Brain microvascular endothelial cell (primary cell): ENCODE measurements at places on chromosomes 6 and 20.

- DNase-seq = peak; percentile 46
Observed at GRCh38 chr20:44901974-44902373, 7.9 kb upstream of the PABPC1L start.

GRCh38 chr20:16004108-16004854 lies 569.0 kb downstream of the KIF16B start:
- no peak for DNase-seq

GRCh38 chr20:20480689-20481088 lies 112.8 kb downstream of the INSM1 start:
- peak; percentile 38 for DNase-seq

DNA sequence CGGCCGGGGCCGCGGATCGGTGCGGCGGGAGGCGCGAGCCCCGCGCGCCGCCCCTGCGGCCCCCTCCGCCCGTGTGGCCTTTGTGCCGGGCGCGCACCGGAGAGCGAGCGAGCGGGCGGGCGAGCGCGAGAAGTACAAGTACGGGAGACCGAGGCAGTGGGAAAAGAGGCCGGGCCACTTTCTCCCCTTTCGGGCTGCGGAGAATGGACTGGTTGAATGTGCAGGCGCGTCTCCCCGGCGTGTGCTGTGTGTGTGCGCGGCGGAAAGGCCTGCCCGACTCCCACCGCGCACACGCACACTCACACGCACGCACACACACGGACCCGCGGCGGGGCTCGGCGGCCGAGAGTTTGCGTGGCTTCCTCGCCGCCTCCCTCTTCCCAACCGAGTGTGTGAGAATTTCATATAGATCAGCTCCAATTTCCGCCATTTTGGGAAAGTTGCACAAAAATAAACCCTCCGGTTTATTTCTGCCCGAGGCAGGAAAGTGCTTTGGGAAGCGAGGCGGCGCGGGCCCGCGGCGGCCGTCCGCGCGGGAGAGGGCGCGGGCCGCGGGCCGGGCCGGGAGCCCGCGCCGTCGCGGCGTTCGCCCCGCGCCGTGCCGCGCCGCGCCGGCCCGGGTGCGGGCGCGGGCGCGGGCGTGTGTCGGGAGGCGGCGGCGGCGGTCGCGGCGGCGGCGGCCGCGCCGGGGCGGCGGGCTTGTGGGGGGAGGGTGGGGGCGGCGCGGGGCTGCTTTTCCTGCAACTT lies 1.1 kb downstream of the L3MBTL3 start:
- no peak for DNase-seq

DNA sequence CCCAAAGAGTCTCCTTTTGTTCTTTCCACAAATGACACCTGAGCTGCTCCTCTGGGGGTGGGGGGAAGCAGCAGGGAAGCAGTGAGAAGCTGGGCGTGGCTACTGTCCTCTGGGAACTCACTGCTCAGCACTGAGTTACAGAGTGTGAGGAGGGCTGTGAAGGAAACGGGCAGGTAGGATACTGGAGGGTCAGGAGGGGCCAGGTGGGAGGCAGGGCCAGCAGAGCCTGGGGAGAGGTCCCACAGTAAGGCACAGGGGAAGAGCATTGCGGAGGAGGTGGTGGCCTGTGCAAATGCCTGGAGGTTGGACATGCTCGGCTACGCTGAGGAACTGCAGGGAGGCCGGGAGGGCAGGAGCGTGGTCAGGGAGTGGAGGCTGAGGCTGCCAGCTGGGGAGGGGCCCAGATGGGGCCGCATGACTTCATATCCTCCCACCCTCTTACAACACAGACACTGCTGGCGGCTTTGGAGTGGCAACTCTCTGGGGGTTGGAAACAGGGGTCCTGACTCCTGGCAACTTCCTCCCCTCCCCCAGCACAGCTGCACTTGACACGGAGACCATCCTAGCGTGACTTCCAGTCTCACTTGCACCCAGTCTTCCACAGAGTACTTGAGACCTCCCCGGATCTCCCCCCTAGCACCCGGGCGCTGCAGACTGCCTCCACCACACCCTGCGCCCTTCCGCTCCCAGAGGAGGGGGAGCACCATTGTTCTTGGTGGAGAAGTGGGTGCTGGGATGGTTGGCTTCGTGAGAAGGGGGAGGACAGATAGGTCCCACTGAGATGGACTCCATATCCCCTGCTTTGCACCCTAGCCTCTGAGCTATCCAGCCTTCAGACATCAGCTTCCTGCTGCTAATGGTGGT lies 34.2 kb downstream of the RBM38 start:
- no peak for DNase-seq

DNA sequence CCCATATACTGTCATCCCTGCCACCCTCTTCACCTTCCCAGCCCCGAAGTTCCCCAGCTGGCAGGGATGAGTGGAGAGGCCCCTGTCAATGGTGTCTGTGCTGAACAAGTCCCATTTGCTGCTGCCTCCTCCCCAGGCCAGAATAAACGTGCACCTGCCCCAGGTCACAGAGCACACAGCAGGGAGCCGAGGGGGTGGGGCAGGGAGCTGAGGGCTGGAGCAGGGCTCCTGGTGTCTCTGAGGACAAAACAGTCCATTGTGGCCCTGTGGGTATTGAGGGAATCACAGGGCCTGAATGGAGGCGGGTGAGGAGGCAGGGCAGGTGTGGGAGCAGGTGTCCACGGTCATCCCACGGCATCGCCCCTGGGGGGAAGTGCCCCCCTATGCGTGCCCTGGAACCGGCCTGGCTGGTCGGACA lies 55.8 kb downstream of the SNAI1 start:
- DNase-seq = no peak

DNA sequence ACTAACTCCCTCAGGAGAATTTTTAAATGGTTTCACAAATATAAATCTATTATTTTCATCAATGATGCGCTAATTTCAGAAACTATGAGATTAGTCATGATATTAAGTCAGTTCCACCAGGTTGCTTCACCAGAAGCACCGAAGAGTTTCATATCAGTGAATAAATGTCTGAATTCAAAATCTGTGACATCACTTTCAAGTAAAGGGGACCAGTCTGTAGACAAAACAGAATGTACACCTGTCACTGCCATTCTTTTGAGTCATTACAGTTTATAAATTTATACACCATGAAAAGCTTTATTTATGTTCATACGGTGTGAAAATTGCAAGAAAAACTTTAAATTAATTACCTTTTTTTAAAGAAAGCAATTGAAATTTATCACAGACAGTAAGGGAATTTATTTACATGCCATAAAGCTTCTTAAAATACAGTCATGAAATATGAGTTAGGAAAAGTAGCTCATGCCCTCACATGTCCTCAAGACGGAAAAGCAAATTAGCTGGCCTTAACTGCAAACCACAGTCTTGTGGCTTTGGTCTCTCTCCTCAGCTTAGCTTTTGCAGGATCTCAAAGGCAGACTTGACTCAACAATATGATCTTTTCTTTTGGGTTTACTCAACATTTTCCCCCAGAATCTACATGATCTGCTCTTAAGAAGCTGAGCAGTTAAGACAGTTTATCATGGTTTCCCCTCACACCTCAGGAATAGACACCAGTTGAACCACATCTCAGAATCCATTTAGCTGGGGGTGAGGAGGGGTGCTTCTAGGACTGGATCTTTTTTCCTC lies 177.7 kb upstream of the MCHR2 start:
- DNase-seq = no peak

DNA sequence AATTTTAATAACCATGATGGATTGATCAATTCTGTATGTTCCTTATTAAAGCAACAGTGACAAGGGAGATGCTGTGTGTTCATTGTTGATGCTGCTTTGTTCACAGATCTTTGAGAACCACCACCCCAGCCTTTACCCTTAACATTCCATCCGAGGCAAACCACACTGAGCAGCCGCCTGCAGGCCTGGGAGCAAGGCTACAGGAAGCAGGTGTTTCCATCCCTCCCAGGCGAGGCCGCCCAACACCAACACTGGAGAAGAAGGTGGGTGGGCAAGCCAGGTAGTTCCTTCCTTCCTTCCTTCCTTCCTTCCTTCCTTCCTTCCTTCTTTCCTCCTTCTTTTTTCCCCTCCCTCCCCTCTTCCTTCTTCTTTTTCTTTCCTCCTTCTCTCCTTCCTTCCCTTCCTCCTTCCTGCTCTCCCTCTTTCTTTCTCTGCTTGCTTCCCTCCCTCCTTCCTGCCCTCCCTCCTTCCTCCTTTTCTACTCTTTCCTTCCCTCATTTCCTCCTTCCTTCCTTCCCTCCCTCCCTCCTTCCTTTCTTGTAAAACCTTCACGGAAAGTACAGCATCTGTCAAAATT lies 13.7 kb downstream of the TTLL2 start:
- no peak for DNase-seq

GRCh38 chr20:50110141-50111047 lies 2.6 kb downstream of the UBE2V1 start:
- no peak for DNase-seq

DNA sequence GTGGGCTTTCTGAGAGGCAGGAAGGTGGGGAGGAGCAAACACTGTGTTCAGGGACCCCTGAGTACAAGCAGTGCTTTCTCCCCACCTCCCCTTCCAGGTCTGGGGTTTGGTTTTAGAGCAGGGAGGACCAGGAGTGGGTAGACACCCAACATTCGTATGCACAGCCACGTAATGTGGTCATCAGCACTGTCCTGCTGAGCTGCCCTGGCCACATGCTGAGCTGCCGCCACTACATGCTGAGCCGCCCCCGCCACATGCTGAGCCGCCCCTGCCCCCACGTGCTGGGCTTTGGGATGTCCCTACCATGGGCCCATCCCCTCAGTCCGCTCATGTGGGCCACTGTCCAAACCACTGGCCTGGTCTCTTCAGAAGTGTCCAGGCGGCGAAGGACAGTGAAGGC lies 214.9 kb upstream of the CST7 start:
- no peak for DNase-seq

- DNase-seq = no peak
Observed at GRCh38 chr6:108746366-108746765, 101.9 kb upstream of the ARMC2 start.

DNA sequence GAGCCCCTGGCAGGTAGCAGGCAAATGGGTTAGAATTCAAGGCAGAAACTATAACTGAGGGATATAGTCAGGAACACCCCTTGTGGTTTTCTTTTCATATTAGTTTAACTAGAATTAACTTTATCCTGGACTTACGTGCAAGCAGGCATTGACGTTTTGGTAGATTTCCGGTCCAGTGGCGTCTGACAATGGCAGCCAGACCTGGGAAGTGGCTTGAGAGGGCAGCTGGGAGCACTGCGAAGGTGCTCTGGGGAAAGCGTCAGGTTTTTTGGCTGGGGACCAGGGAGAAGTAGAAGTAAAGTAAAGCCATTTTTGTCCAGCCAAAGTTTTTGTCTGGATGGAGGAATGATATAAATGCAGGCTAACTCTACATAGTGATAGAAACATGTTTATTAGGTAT lies 8.4 kb upstream of the ACSS1 start:
- DNase-seq = no peak

DNA sequence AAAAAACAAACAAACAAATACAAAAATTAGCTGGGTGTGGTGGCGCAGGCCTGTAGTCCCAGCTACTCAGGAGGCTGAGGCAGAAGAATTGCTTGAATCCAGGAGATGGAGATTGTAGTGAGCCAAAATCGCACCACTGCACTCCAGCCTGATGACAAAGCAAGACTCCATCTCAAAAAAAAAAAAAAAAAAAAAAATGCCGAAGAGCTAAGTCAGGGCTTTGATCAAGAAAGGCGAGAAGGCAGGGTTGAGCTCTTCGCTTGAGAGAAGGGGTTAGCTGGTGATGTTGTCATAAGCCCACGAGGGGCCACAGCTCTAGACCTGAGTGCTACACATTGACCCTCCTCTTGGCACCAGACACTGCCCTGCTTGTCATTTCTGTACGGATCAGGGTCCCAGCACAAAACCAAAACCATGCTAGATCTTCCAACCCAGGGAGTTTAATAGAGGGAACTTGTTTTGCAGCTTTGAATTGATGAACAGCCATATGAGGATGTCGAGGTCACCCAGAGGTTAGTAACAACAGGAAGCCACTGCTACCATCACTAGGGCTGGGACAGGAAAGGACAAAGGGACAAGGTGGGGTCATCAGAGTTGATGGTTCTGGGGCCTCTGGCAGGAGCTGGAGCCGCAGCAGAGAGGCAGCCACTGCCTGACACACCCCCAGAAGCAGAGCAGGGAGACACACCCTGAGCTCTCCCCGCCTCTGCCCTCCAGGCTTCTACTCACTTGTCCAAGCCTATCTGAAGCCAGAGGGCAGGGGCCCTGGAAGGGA lies 122.7 kb downstream of the SNX5 start:
- no peak for DNase-seq

DNA sequence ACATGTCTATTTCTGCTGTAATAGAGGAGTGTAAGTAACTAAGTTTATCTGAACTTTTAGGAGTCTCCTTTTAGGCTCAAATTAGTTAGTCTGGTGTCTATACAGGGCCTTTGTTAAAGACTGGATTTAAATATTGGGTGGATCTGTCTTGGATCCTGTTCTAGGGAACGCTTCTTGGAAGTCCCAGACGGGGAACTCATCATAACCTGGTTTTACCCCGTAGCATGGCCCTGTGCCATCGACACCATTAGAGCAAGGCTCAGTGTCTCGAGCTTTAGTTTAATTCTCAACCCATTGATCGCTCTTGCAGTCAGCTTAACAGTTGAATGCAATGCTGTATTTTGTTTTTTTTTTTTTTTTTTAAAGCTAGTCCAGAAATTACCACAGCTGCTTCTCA lies 89.9 kb downstream of the CARMIL1 start:
- DNase-seq = no peak

GRCh38 chr20:10466325-10466724 lies 31.2 kb downstream of the SLX4IP start:
- DNase-seq = no peak

DNA sequence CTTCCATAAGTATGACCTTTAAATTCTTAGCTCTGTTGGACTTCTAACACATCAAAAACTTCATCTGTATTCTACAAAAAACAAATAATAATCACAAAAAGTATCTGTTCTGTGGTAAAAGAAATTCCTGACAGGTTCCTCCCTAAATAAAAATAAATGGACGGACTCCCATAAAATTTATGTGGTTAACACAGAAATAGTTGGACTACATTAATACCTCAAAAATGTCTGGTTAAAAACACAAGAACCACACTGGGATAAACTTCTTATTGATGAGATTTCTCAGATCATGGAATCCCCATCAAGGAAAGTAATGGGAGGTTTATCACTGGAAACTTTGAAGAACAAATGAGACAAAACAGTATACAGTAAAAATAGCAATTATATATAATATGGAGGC lies 172.4 kb downstream of the MOXD1 start:
- no peak for DNase-seq

DNA sequence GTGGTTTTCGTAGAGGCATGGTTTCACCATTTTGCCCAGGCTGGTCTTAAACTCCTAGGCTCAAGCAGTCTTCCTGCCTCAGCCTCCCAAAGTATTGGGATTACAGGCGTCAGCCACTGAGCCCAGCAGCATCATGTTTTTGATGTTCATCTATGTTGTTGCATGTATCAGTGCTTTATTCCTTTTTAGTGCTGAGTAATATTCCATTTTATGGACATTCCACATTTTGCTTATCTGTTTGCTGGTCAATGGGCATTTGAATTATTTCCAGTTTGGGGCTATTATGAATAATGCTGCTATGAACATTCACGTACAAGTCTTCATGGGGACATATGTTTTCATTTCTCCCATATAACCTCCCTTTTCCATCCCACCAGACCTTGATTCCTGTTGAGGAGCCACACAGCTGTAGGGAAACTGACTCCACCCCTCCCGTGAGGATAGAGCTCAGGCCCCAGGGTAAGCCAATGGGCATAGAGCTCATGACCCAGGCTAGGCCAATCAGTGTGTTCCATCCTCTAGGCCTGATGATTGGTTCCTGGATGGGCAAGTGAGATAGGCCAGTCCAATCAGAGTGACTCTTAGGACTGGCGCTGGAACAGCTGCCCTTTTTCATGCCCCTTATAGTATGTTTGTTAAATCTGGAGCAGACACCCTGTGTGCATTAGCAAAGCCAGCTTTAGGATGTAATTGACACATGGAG lies 49.5 kb downstream of the DLGAP4 start:
- DNase-seq = no peak
